NCI-H748 treated with DMSO at 0.1 percent for 48 hours (cell line): ENCODE measurements at places on chromosomes 7 and 10.

GRCh38 chr7:35905555-35905954, 104.7 kb downstream of the SEPTIN7 start:
- DNase-seq = no peak

DNA sequence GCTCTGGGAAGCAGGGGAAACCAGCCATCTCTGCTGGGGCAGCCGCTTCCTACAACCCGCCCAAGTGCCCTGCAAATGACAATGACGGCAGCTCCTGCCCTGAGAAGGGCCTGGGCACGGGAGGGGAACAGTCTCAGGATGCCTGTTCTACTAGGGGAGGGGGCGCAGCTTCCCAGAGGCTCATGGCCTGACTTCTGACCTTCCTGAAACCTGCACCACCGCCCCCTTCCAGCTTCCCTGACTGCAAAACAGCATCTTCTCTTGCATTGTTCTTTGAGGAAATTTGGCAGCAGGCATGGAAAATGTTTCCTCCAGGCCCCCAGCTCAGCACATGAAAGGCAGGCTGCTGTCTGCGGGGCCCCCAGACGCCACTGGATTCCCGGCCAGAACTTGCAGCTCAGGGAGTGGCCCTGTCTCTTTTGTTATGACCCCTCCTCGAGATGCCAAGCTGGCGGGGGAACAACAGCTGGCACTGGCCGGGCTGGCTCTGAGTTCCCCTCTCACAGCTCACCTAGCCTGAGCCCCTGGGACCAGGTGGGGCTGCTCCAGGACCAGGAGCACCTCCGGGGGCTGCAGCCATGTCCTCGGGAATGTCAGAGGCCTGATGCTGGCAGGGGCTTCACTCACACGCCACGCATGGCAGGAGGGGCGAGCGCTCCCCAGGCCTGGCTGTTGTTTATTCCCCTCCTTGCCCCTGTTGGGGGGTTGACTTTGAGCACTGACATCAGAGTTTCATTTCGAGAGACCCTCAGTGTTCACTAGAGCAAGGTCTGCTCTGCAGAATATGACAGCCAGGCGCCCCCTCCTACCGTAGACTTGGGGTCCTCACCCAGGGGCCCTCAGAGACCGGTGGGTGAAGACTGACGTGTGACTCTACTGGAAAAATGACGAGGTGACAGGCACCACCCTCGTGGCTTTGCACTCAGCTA, 62.7 kb downstream of the CALML3 start:
- DNase-seq = no peak

DNA sequence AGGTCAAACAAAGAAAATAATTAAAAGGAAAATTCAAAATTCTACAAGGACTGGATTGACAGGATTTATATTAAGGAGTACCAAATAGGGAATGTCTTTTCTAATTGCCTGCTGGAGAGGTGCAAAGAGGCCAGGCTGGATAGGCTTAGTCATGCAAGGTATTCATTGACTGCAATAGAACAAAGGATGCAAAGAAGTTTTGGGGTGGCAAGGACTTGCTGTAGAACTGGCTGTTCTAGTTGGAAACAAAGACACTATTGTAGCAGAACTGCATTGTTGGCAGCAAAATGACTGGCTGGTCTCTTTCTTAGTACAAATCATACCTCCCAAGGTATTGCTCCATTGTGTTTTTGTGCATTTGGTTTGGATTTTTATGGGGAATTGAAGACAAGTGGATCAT, 10.1 kb downstream of the ITGB8 start:
- DNase-seq = no peak

- no peak for DNase-seq
Measured at GRCh38 chr7:24213311-24213710, 70.7 kb upstream of the NPY start.

DNA sequence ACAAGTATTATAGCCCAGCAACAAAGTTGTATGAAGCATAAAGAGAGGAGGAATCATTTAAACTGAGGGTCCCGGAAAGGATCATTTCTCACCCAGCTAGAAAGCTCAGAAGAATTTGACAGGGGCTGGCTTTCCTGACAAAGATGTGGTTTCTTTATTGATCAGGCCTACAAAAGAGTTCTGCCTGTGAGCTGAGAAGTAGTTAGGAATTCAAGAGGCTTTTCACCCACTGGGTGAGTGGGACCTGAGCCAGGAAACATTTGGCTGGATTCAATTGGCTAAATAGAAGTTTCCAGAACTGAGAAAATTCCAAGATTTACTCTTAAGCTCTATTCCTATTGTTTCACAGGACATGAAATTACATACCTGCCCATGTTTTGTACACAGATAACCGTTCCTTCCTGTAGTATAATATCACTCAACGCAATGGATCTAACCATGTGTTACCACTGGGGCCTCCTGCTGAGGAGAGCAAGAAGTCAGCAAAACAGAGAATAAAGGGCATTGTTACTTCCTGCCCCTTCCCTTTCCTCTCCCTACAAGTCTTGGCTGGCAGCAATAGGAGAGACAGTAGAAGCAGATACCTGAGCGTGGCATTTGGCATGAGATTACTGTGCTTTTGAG, 53.9 kb upstream of the PAPSS2 start:
- DNase-seq = no peak

DNA sequence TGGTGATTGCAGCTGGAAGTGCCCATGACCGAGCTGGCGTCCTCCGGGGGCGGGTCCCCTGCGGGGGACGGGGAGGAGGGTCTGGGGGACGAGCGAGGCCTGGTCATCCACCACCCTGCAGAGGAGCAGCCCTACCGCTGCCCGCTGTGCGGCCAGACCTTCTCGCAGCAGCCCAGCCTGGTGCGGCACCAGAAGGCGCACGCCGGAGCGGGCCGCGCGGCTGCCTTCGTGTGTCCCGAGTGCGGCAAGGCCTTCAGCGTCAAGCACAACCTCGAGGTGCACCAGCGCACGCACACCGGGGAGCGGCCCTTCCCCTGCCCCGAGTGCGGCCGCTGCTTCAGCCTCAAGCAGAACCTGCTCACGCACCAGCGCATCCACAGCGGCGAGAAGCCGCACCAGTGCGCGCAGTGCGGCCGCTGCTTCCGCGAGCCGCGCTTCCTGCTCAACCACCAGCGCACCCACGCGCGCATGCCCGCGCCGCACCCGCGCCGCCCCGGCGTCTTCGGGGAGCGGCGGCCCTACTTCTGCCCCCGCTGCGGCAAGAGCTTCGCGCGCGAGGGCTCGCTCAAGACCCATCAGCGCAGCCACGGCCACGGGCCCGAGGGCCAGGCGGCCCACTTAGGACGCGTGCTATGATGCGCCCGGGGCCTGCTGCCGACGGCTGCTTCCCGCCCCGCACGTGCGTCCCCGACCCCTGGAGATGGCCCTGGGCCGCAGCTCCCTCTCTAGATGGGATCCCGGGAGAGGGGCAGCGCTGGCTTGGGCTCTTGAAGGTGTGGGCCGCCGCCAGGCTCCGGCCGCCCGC, 28.7 kb downstream of the ZNF775 start:
- DNase-seq = no peak

- DNase-seq = no peak
Measured at GRCh38 chr10:80462981-80463741, 9.1 kb downstream of the TSPAN14 start.

GRCh38 chr10:5274795-5275194, 78.2 kb downstream of the AKR1C4 start:
- no peak for DNase-seq

DNA sequence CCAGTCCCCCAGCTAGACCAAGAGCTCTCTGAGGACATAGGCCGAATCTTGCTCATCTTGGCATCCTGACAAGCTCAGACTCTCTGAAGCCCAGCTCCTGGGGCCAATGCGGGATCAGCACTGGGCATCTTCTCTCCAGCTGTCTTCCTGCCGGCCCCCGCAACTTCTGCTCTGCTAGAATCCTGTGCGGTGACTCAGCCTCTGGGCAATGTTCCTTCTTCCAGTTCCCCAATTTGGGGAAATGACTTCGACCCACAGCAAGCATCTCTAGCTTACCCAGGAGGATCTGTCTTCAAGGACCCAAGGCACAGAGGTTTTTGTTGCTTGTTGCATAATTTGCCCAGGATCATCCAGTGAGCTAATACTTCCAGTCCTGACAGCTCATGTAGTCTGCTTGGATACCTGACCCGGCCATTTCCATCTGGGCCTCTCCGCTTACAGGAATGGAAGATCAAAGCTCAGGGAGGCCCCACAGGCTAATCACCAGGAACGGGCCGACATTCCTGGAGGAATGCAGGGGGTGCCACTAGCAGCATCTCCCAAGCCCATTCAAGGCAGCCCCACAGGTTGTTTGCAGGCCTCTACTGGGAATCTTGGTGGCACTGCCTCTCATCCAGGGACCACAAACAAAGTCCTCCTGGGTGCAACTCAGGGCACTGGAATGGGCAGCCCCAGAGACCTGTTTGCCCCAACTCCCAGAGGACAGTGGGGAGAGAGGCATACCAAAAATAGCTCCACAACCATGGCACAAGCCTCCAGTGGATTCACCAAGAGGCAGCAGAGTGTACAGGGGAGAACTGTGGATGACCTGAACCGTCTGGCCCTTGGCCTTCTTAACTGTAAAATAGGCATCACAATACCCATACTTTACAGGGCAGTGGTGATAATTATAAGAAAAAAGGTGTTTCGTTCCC, 151.9 kb downstream of the NEURL1 start:
- no peak for DNase-seq

DNA sequence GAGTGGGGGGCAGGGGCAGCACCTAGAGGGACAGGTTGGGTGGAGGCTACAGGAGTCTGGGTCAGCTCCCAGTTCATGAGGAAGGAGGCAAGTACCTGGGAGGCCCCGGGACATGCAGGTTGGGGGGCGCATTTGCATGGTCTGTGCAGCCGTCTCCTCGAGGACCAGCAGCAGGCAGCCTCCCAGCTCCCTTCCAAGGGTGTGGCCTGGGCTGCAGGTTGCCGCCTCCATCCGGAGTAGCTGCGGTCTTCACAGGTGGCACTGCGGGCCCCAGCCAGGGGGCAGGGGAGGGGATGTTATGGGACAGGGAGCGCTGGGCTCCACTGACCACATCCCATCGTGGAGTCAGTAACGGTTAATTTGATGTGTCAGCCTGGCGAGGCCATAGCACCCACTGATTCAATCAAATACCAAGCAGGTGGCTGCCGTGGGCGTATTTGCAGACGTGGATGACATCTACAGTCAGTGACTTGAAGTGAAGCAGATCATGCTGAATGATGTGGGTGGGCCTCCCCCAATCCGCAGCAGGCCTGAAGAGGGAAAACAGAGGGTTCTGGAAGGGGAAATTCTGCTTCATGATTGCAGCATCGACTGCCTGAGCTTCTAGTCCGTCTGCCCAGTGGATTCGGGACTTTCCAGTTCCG, 81.6 kb downstream of the PRKAG2 start:
- DNase-seq = no peak

- DNase-seq = no peak
Measured at GRCh38 chr7:134351424-134351823, 34.7 kb upstream of the SLC35B4 start.

- DNase-seq = no peak
Measured at GRCh38 chr7:7992506-7992905, 23.9 kb downstream of the GLCCI1 start.

DNA sequence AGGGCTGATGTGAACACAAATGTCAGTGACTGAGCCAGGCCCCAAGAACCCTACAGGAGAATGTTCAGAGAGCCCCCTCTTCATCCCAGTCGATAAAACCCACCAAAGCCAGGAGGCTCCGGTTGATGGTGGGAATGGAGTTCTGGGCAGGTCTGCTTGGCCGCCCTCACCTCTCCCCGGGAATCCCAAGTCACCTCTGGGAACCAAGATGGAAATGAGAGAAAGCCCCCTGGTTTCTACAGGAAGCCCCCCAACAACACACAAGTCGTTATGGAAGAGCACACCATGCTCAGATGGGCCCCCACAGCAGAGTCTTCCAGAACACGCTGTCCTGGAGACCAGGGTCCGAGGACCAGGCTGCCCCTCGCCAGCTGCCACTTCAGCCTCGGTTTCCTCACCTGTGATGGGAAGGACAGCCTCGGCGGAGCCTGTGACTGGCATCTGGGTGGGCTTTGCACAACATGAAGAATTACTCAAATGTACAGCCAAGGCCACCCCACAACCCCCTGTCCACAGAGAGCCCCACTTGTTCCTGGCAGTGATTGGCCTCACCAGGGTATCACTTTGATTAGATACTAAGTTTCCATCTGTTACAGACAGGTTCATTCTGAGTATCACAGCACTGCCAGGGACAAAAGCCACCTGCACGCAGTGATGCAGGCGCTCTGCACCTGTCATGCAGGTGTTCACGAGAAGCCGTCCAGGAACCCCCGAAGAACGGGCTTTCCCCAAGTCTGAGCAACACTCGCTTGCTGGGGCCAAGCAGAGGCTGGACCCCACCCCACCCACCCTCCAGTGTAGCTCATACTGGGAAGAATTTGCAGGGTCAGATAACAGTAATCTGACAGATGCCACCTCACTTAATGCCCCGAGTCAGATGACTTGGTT, 57.6 kb downstream of the MKI67 start:
- DNase-seq = no peak

DNA sequence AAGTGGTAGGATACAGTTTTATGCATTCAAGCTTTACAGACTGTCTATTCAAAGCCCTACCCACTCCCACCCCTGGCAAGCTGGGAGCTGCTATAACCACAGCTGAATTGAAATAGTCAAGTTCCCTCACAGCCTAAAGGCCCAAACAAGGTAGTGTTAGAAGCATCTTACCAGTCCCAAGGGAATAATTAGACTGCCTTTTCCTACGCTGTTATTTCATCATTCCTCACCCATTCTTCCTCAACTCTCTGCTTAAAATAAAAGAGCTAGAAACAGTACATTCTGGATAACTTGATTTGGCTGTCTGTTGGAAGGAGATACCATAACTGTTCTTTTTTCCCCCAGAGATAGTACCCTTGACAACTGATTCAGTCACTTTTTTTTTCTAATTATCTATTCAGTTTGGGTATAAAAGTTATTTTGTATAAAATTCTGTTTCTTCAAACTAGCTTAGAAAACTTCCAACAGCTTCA, 54.0 kb downstream of the RAPGEF5 start:
- DNase-seq = no peak

DNA sequence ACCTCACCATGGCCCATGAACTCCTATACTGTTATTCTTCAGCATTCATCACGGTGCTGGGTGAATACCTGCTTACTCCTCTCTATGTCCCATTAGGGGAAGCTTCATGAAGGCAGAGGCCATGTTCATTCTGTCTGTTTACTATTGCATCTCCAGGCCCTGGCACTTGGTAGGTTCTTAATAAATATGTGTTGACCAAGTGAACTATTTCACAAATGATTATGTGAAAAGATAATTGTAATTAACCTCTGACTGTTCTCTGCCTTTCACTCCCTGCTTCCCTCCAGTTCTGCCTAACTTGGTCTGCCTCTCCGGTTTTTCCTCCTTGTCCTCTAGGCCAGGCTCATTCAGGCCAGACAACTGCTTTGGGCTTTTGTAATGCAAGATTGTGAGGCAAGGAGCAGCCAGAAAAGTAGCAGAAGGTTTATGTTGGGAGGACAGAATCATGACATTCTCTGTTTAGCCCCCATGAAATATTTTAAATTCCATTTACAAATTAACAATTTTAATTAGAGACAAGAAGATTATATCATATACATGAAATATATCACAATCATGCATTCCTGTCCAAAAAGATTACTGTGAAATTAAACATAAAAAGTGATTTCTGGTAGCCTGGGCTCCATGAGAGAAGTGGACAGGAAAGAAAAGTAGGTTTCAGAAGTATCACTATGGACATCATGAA, 42.1 kb upstream of the PLXNA4 start:
- no peak for DNase-seq
